ENCODE measurements at places on chromosomes 6 and 20.
A peak's percentile ranks its signal among the peaks of the same experiment; 100 is the strongest.

DNA sequence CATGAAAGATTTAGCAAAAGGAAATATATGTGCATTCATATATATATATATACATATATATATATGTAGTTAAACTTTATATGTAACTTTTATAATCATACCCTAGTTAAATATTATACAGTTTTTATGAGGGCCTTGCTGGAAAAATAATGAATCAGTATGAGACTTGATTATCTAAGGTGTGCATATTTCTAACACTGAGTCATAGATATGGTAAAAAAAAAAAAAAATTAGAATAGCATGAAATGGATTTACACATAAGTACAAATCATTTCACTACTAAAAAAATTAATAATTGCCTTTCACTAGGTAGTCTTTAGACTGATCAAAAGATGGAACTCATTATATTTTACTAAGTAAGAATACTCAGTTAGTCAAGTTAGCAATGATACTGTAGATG, 51.3 kb upstream of the DST start:
- DNase-seq: no peak

- no peak for DNase-seq
Observed at GRCh38 chr20:46182276-46183200, 64.4 kb downstream of the CD40 start.

GRCh38 chr20:2757969-2758368, 42.5 kb downstream of the CPXM1 start:
- no peak for DNase-seq

DNA sequence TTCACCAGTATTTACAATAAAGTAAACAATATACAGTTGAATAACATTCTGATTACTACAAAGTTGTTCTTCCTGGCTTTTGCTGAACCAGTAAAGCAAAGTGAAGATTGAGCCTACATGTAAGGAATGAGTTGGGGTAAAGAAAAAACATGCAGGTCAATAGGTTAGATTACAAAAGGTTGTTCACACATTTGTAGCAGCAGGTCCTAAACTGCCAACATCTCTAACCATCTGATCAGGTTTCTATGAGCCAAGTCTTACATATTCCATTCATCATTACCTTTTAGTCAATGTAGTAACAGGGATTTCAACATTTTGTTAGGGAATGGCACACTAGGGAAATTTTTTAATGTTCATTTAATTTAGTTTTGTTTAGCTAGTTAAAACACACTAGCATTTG, 9.3 kb upstream of the CALHM6 start:
- no peak for DNase-seq

GRCh38 chr6:44166591-44167184, 8.1 kb downstream of the CAPN11 start:
- DNase-seq: no peak

DNA sequence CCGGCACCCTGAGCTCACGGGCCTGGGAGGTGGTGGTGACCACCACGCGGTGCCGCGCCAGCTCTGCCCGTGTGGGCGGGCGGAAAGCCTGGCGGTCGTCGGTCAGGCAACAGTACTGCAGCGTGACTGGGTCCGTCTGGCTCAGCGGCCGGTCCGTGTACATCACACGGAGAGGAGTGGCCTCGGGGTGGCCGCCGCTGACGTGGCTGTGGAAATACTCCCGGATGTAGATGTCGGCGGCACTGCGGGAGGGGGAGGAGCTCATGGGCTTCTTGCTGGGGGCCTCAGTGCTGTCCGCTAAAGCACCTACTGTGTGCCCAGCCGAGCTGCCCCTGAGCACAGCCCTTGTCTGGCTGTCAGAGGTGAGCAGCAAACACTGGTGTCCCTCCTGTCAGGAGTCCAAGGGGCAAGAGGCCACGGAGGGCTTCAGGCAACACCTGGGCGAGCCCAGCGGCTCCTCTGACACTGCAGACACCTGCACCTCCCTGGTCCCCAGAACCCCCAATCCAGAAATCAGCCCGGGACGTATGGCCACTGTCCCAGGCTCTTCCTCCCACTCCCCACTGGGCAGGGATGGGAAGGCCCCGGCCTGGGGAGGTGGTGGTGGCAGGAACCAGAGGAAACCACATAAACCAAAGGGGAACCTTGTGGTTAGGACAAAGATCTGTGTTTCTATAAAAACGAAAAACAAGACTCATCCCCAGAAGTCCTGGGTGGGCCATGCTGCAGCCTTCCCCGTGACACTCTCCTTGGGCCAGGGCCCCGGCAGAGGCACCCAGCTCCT, 6.5 kb downstream of the HELZ2 start:
- DNase-seq: no peak

DNA sequence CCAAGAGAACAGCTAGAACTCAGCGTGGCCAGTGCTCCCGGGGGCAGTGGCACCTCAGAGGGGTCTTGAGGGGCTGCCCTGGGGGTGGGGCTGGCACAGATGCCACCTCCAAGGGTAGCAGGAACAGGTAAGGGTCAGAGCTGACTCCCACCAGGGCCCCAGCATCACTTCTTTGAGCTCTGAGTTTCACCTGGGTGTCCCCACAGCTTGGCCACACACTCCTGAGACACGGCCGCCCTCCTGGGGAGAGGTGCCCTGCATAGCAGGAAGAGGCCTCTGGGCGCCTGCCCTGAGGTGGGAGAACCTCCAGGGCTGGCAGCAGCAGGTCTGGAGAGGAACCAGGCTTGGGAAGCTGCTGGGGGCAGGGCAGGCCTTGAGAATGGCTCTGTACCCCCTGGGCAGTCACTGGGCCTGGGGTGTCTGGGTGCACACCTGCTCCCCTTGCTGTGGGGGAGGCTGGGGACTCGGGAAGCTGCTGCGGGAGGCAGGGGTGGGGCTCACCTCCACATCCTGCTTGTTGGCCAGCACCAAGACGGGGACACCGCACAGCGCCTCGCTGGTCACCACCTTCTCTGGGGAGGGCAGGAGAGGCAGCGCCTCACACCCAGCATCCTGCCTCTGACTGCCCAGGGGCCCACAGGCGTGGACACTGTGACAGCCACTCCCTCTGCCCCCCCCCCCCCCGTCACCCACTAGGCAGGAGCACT, 5.0 kb downstream of the TNFRSF6B start:
- no peak for DNase-seq

GRCh38 chr6:80215063-80215462, 108.6 kb downstream of the BCKDHB start:
- DNase-seq: no peak

DNA sequence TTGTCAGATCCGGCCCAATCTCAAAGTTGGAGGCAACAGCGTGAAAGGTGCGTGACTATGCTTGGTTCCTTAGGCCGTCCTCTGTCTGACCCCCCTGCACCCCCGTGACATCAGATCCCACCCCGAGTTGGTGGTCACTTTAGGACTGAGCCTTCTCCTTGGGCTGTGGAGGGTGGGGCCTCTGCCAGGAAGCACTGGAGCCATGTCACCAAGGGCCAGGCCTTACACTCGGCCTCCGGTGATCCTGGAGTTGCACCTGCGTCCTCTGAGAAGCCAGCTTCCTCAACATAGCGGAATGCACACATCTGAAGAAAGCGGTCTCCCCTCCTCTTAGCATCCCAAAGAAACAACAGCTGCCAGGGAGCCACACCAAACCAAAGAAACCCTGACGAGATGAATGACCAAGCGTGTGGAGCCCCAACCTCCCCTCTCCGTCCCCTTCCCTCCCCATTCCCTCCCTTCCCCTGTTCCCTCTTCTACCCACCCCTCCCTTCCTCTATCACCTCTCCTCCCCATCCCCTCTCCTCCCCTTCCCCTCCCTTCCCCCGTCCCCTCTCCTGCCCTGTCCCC, 182.6 kb downstream of the TTLL2 start:
- DNase-seq: no peak

- no peak for DNase-seq
Observed at GRCh38 chr6:91392951-91393350, 806.1 kb upstream of the MAP3K7 start.

GRCh38 chr6:145842693-145843546, 28.3 kb upstream of the FBXO30 start:
- DNase-seq: no peak

DNA sequence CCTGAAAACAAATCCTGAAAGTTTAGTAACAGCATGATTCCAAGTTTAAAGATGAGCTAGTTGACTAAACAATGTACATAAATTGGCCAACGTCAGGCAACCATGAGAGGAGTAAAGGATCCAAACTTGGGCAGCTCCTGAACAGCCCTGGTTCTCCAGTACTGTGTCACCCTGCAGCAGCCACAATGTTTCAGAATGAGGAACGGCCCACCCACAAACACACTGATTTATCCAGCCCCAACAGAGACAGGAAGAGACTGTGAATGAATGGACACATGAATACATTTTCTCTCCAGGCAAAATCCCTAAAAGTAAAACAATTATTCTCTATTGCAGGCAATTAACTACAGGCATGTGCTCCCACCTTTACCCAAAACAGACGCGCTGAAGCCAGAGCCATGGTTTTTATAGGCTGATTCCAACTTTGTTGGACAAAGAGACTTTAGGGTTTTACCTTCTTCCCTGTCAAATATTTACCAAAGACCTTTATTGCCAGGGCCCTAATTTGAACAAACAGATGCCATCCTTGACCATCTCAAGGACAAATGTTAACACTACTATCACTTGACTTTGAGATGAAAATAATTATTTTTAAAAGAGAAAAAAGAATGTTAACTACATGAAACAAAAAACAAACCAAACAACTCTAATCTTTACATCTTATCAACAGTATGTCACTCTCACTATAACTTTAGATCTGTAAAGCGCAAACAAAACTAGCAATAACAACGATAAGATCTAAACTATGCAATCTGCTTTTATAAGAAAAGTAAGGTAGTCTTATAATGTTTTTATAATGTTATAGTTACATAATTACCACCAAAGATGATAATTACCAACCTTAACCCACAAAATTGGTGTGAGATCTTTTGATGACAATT, 22.9 kb downstream of the CNKSR3 start:
- no peak for DNase-seq

GRCh38 chr20:50450881-50451752, 59.1 kb upstream of the PTPN1 start:
- peak; percentile 4 for DNase-seq

DNA sequence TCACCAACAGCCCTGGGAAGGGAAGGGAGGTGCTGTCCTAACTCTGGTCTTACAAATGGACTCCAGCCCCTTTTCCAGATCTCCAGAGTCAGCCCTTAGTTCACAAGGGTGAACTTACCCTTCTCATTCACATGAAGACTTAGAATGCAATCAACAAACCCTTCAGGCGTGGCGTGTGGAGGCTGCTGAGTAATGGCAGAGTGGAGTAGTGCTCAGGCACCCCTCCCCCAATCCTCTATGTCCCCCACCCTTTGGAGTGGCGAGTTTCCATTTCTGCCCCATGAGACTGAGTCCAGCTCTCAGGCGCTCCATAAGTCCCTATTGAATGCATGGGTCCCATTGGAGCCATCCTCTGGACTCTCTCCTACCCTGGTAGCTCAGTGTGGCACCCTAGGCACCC, 3.3 kb downstream of the SNAI1 start:
- DNase-seq: no peak

GRCh38 chr6:56515081-56515905, 127.4 kb downstream of the DST start:
- DNase-seq: no peak

GRCh38 chr6:100979267-100979666, 98.1 kb upstream of the ASCC3 start:
- DNase-seq: no peak
